ENCODE measurements at places on chromosomes 6 and 20.
A peak's percentile ranks its signal among the peaks of the same experiment; 100 is the strongest.

GRCh38 chr6:37615564-37616340 lies 81.9 kb downstream of the MDGA1 start:
- DNase-seq = no peak

DNA sequence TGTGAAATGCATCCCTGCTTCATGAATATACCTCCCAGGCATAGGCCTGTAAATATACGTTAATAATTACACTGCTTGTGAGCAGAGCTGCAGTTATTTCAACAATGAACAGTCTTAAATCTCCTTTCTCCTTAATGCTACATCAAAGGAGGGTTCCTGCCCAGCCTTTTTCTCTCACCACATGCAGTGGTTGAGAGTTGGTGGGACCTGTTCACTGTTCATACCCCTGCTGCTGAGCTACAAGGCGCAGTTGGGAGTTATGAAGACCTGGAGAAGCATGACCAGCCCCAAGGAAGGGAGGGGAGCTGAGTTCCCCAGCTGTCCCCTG lies 111.9 kb upstream of the FOXQ1 start:
- DNase-seq = no peak

GRCh38 chr20:5920581-5920980 lies 29.8 kb downstream of the TRMT6 start:
- no peak for DNase-seq

DNA sequence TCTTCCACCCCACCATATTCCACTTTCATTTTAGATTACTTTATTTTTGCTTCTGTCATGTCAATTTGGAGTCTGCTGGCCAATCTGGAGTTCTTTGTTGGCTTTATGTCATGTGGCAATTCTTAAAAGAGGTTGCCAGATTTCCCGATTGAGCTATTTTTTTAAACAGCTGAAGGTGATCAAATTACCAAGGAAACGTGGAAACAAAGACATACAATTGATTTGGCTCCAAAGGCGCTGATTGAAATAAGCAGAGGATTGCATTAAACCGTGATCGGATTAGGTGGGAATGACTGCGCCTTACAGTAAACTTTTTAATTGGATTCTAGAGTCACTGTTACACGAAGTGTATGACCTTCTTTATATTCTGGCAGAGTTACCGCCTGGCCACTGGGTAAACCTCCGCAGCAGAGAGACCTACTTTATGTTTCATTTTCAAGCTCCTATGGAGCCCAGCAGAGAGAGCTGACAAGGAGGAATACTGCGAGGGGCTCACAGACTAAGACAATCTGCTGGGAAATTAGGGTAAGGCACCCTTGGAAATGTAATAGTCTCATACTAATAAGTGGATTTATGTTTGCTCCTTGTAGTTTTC lies 37.9 kb downstream of the SIM1 start:
- DNase-seq = no peak

DNA sequence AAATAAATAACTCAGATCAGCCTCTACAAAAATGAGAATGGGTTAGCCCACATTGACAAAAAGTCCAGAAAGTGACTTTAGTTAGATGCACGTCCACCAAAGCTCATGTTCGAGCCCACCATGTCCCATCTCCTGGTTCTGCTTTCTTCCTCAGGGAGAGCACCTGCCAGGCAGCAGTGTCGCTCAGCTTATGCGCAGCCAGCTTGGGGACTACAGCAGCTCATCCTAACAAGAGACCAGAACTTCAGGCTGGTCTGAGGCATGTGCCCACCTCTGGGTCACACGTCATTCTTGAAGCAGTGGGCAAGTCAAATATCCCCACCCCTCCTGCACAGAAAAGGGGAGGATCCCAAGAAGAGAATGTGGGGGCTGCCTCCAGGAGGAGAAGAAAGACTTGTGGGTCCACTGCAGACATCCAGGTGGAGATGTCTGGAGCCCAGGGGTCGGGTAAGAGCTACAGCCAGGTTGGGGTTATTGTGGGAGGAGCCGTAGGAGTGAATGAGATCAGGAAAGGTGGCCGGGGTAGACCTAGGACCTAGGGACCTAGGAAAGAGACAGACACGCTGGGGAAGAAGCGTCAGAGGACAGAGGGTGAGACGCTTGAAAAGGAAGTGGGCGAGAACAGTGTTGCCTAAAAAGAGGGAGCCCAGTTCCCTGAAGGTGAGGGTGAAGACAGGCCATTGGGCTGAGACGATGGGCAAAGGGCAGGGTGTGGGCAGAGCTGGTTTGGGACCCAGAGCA lies 52.5 kb downstream of the SSR1 start:
- DNase-seq = no peak

DNA sequence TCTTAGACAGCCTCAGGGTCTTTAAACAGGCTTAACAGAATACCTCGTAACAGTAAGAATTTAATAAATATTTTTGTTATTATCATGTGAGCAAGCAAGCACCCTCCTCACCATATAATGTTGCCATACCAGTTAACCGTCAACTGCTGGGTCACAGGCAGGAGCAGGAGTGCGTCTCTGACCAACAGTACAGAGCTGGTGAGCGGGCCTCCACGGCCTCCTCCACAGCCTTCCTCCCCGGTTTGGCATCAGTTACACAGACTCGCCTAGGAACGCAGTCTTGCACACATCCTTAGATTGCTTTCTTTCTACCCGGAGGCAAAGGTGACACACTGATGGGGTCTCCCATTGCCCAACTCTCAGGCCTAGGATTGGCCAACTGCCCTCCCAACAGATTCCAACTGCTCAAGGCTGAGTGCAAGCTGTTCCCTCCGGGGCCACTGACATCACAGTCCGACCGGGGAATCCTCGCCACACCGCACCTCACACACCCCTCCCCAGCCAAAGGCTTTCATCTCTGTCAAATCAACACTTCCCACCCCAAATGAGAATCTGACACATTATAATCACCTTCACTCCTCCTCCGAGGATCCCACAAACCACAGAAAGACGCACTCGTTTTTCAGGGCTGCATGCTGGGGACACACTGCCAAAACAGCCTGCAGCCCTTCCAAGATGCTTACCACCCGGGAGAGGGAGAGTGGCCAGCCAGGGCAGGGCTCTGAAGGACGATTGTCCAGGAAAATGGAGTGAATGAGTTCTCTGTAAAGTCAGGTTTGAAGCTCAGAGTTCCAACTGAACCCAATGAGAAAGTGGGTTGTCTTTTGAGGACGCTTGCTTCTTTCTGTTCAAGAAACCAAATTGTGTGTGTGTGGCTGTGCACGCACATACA lies 63.2 kb downstream of the PDE10A start:
- no peak for DNase-seq

- DNase-seq = peak; percentile 60
Observed at GRCh38 chr20:46111028-46111835, 6.9 kb upstream of the CD40 start.

DNA sequence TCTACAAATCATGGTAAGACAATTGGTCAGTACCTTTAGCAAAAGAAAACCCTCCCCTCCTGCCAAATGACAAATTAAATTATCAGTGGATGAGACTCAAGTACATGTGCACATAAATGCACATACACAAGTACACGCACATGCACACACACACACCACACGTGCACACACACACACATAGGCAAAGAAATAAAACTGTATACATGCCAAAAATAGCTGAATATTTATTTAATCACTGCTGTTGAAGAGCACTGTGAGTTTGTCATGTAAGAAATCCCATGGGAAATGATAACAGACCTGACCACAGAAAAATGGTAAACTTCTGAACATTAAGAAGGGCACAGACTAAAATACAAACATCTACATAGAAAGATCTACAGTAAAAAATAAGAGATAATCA lies 46.6 kb upstream of the TNFAIP3 start:
- no peak for DNase-seq

DNA sequence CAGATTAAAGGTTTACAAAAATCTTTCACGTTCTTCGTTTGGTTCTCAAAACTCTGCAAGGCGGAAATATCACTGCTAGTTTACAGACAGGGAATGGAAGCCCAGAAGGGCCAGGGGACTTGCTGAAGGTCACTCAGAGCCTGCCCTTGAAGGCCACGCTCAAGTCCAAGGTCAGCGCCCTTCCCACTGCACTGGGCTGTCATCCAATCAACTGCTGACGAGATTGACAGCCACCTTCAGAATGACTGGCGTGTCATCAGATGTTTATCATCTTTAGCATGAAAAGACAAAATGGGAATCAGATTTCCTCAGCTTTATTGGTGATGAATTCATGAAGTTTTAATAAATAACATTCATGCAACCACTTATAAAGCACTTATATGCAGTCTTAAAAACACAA lies 16.5 kb downstream of the RNASET2 start:
- DNase-seq = no peak

DNA sequence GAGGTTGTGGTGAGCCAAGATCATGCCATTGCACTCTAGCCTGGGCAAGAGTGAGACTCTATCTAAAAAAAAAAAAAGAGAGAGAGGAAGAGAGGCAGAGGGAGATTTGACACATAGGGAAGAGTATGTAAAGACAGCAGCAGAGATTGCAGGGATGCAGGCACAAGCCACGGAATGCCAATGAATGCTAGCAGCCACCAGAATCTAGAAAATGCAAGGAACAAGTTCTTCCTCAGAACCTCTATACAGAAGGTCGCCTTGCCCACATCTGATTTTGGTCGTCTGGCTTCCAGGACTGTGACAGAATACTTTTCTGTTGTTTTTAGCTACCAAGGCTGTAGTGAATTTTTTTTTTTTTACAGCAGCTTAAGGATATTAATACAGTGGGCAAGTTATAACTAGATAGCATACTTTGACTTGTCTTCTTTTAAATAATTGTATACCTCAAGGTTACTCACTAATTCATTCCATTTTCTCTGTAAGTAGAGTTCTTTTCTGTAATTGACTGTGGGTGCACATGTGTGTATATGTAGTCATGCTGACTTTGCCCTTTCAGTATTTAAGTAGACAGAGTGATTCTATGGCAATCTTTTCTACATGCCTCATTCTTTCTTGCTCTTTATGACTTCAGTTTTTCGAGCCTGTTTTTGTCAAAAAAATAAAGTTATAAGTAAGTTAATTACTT lies 402.2 kb downstream of the GJA1 start:
- no peak for DNase-seq

GRCh38 chr6:148658681-148659430 lies 88.0 kb upstream of the UST start:
- no peak for DNase-seq

DNA sequence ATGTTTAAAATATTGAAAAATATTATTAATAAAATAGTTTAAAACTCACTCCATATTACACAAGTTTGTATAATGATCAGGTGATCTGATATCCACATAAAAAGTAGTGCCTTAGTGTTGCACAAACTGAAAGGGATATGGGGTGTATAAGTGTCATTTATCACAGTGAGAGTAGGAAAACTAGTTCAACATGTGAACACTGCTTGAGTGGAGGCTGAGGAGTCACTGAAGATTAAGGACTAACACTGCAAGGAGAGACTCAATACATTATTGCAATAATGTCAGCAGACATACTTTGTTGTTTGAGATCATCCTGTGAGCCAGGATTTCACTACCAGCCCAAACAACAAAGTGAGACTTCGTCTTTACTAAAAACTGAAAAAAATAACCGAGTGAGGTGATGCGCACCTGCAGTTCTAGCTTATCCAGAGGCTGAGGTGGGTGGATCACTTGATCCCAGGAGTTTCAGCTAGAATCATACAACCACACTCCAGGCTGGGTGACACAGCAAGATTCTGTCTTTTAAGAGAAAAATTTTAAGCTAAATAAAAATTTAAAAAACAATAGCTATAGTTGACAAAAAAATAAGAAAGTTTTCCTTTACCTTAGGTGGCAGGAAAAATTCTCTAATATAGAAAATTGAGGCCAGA lies 2.4 kb upstream of the KHDC1L start:
- no peak for DNase-seq

DNA sequence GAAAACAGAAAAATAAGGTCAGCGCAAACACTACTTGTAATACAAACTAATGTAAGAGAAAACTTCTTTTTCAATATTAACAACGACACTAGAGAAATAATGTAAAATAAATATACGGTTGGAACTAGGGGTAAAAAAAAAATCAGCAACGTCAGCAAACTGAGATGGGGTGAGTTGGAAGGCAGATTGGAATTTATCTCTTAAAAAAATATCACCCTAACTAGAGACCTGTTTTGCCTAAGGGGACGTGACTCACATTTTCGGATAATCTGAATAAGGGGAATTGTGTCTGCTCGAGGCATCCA lies 705 bp upstream of the UTRN start:
- DNase-seq = no peak

Measured in MM.1S (cell line).